Heart right ventricle (tissue), 16 donors: ENCODE measurements at places on chromosomes 6 and 20. TPM values are rescaled to one million over a fixed set of nuclear protein-coding genes. Genes with fewer than 3 reads are reported as not detected.

The PTCRA gene
- total RNA-seq: not detected

DNA sequence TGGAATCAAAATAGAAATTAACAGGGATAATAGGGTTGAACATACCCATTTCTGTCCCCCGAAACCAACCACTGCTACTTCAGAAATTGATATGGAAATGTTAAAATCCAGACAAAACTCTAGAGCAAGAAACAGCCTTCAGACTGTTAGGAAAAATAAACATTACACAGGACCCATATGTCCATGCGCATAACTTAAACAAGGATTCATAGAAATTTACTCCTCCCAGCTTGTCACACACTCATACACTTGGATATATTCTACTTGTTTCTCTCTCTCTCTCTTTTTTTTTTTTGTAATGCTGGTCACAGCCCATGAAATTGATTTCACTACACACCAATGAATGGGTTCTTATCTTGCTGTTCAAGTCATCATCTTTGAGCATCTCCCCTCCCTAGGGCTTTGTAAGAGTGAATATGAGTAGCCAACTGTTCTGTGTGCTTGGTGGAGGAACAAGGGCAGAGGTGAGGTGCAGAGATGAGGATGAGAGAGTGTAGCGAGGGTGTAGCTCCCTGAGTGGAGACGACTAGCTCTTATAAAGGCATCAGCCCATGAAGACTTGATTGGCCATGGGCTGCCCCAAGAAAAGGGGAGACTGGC is 61.8 kb upstream of the MLN start:
- no peak for DNase-seq

- no peak for DNase-seq
Measured at GRCh38 chr6:133610227-133610840, 278.6 kb upstream of the TCF21 start.

GRCh38 chr6:52517502-52518278 is 59.2 kb downstream of the TRAM2 start:
- DNase-seq: peak; percentile 91

The TTK gene
- not detected for total RNA-seq

The SNAP91 gene
- total RNA-seq: 6.6 TPM

The COX4I2 gene
- 8.7 TPM for total RNA-seq

- DNase-seq: no peak
Measured at GRCh38 chr6:107565165-107565723, 75.3 kb downstream of the SOBP start.

DNA sequence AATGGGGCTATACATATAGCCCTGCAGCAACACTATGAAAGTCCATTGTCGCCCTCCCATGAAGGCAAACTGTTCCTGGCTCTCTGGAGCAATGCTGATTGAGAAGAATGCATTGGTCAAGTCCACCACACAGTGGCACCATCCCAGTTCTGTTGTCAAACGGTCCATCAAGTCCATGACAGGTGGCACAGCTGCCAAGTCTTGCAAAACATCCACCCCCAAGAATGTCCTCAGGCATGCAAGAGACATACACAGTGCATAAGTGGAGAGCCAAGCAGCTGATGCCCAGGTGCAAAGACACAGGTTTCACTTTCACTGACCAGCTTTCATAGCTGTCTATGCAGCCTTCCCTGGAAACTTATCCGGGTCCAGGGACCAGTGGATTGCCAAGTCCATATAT is 17.5 kb downstream of the ZNF391 start:
- no peak for DNase-seq

DNA sequence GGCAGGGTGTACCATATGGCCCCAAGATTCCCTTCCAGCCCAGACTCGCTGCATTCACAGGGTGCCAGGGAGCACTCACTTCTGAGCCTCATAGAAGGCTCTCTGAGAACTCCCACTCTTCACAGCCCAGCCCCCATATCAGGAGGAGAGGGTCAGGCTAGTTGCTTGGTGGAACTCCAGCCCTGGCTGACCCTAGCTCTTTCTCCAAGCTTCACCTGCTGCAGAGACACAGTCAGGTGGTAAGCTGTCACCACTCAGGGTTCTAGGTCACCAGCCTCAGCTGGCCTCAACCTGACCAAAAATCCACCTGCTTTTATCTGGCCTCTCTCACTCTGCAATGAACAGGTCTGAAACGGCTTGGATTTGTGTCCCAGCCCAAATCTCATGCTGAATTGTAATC is 162.7 kb upstream of the MLN start:
- no peak for DNase-seq

The TSHZ2 gene
- total RNA-seq: 5.8 TPM

DNA sequence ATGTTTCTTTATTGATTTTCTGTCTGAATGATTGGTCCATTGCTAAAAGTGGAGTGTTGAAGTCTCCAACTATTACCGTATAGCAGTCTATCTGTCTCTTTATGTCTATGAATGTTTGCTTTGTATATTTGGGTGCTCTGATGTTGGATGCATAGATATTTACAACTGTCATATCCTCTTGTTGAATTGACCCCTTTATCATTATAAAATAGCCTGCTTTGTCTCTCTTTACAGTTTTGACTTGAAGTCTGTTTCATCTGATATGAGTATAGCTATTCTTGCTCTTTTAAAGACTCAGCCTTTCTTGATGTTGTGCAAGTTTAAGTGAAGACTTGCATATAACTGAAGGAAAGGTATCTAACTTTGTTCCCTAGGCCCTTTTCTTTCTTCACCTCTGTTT is 173.8 kb upstream of the RAB32 start:
- no peak for DNase-seq

GRCh38 chr6:41824571-41825569 is 37.4 kb downstream of the TOMM6 start:
- no peak for DNase-seq

DNA sequence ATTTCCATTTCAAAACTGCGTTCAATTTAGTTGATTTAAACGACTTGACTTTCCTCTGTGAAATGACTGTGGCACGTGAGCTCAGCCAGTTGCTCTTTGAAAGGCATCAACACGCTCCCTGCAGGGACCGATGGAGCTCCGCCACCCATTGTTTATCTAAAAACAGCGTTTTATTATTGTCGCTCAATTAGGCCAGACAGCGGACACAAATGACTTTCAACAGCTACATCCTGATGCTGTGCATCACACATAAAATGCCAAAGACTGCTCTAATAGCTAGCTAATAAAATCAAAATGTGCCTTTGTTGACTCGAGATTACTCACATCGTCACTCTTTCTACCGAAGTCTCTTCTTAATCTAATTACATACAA is 332.5 kb downstream of the CD83 start:
- DNase-seq: no peak

DNA sequence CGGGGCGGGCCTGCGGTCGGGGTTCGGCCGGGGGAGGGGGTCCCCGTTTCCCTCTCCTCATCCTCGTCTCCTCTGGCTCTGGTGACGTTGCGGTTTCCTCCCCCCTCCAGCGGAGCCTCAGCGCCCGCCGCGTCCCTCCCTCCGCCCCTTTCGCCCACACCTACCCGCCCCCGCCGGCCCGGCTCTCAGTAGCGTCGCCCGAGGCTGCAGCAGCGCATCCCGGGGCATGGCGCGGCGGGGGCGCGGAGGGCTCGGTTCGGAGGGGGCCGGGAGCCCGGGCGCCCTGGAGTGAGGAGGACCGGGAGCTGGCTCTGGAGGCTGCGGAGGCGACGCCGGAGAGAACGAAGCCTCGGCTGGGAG is at the start of gene DSE:
DSE (plus strand) TSS at position 188 of the 360 bp plus-strand sequence. CDS start 28,304 bp downstream, outside the sequence.
- DNase-seq: peak; percentile 85

The BMP2 gene
- total RNA-seq: 0.89 TPM

DNA sequence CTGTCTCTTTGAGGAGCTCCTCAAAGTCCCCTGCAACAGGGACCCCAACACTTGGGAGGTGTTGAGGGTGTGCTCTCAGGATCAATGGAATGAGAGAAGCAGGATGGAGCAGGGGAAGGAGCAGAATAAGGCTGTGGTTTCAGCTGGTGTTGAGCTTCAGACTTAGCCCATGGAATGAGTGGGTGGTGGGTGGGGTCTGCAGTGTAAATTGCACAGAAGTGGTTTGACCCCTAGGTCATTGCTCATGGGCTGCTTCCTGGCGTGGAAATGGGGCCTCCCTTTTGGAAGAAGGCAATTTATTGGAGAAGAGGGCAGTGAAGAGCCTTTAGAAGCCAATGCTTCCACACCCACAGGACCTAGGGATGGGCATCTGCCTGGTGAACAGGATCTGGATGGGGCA is 37.0 kb upstream of the KCNG1 start:
- DNase-seq: no peak

The ADGRF1 gene
- total RNA-seq: not detected

The KHDC1L gene
- total RNA-seq: not detected

DNA sequence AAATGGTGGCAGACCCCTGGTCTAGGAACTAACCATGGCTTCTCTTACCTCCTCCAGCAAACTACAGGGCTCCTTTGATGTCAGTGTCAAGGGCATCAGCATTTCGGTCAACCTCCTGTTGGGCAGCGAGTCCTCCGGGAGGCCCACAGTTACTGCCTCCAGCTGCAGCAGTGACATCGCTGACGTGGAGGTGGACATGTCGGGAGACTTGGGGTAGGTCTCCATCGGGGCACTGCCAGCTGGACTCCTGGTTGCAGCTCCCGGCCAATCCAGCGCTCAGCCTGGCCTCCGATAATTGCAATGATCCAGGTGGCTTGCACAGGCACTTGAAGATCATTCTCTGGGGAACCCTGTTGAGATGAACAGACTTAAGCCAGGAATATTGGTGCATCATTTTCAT is 7.9 kb downstream of the LBP start:
- no peak for DNase-seq

GRCh38 chr20:56229812-56230211 is 18.7 kb upstream of the MC3R start:
- no peak for DNase-seq

The LPA gene
- not detected for total RNA-seq

- no peak for DNase-seq
Measured at GRCh38 chr6:95519228-95520037, 57.9 kb upstream of the MANEA start.

The HLA-G gene
- total RNA-seq: 0.65 TPM

DNA sequence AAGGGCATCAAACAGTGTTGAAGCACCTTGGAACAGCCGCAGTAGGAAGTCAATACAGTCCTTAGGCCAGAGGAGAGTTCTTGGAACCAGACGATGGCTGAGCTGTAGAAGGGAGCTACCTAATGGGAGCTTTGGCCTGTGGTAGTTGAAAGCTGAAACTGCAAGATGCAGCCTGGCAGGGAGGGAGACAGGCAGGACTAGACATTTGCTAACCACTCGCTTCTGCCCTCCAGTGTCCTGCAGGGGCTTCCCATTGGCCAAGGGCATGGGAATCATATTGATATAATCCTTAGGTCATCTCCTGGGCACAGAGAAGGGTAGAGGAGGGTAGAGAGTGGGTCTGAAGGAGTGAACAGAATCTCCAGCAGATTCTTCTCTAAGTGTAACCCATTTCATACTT is 60.4 kb downstream of the TPD52L1 start:
- no peak for DNase-seq

The ARFGEF3 gene
- 7.9 TPM for total RNA-seq

The LTB gene
- 0.36 TPM for total RNA-seq

The PTK6 gene
- not detected for total RNA-seq

The ALDH8A1 gene
- total RNA-seq: 0.32 TPM

- DNase-seq: no peak
Measured at GRCh38 chr6:156345700-156346099, 431.5 kb upstream of the ARID1B start.

DNA sequence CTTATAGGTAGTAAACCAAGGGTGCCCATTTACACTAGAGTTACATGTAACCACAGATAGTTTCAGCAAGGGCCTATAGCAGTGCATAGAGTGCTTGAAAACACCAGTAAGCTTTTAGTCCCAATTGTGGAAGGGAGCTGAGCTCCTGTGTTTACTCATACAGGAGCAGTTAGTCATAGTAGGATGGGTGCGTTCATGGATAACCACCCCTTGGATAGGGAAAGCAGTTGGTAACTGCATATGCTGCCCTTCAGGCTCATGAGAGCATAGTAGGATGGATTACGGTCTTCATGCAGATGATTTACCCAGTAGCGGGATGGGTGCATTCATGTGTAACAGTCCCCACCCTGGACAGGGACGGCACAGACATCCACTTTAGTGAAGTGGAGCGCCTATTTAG is 45.1 kb downstream of the OR2B6 start:
- DNase-seq: no peak
